Natural killer cell (primary cell): ENCODE measurements at places on chromosomes 1 and 21. TPM values are rescaled to one million over a fixed set of nuclear protein-coding genes. Genes with fewer than 3 reads are reported as not detected.

The GJC2 gene
- total RNA-seq, result 1.0 TPM

The ATXN7L2 gene
- 18.5 TPM for total RNA-seq

The NR0B2 gene
- total RNA-seq, result not detected

The CELF3 gene
- not detected for total RNA-seq

The SH2D5 gene
- total RNA-seq, result not detected

The MECR gene
- 8.8 TPM for total RNA-seq

The BEND5 gene
- 2.6 TPM for total RNA-seq

The FAM78B gene
- total RNA-seq, result not detected

The PGLYRP3 gene
- total RNA-seq, result not detected
